GM20000 (cell line): ENCODE measurements at places on chromosomes 1 and 21.

- DNase-seq: no peak
Observed at GRCh38 chr1:42973286-42973685, 14.6 kb upstream of the SLC2A1 start.

DNA sequence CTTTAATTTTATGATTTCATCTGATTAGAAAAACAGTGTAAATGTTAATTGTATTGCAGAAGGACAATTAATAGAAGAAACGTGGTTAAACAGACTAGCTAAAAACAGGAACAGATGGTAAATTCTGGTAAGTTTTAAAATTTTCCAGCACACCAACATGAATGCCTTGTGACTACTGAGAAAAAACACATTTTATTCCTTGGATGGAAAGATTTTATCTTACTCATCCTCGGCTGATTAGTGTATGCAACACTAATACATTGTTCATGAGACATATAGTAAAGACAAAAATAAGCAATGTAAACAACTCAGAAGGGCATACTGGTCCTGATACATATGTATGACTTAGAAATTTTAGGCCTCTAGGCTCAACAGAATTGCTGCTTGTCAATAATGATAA lies 4.9 kb upstream of the AK5 start:
- DNase-seq: no peak

DNA sequence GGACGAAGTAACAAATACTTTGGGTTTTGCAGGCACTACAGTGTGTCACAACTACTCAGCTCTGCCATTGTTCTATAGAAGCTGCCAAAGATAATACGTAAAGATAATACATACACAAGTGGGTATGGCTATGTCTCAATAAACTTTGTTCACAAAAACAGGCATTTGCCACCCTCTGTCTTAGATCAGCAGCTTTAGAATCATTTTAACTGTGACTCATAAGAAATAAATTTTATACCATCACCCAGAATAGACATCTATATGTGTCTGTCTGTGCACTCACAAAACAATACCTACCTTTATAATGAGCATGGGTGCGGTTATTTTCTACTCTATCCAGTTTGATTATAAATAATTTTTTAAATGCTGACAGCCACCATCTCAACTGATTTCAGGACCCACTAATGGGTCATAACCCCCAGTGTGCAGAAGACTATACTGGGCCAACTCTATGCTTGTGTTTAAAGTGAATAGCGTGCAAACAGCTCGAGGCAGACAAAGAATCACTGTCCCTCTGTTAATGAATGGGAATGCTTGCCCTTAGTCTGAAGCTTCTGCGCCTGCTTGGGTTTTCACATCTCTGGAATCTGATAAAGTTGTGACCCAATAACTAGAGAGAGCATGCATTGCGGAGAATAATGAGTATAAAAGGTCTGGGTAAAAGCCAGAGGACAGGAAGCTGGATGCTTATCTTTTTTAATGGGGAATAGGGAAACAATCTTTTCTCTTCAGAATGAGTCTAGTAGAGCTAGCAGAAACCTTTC lies 216.2 kb downstream of the PLPP3 start:
- no peak for DNase-seq

DNA sequence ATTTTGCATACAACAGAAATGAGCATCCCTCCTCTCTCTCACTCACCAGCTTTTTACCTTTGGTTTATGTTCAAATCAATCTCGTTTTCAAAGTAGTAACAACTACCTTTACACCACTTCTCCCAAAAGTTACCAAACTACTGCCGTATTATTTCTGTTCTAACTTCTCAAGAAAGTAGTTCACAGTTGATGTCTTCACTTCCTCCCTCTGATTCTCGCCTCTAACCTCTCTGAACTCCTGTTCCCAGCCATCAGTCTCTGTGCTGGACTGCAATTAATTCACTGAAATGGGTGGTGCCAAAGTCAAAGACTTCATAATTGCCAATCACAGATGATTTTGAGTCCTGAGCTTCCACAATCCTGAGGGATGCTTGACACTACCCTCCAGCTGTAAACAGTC lies 54.0 kb downstream of the ZNF281 start:
- DNase-seq: peak; percentile 20

DNA sequence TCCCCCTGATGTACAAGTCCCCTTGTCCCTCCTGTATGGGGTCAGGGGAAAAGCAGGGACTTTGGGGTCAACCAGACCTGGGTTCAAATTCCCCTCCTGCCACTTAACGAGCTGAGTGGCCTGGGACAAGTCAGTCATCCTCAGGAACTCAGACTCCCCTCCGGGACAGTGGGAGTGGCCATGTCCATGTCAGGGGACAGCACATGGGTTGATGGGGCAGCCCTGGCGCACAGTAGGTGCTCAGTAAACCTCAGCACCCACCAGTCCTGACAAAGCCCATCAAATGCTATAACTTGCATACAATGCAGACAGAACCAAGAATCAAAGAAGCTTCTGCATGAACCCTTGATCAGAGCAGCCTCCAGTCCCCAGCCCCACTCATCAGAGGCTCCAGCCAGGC lies 30.0 kb downstream of the MATN1 start:
- DNase-seq: no peak

DNA sequence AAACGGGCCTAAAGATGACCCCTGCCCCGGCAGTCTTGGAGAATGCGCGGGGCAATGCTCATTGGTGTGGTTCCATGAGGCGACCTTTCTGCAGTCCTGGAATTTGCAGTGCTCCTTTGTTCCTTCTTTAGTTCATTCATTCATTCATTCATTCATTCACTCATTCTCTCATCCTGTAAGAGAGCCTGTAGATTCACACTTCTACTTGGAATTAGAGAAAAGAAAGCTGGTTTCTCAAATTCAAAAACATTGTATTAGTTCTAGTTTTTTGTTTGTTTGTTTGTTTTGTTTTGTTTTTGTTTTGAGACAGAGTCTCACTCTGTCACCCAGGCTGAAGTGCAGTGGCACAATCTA lies 31.6 kb downstream of the PAX7 start:
- no peak for DNase-seq

GRCh38 chr1:94385308-94385929 lies 32.8 kb upstream of the ABCD3 start:
- no peak for DNase-seq

- no peak for DNase-seq
Observed at GRCh38 chr21:35525443-35525842, 476.3 kb upstream of the RUNX1 start.

- DNase-seq: peak; percentile 29
Observed at GRCh38 chr1:169550294-169550693, 36.0 kb downstream of the F5 start.

GRCh38 chr1:167553136-167554027 lies at the start of gene CREG1:
CREG1 (minus strand) TSS chr1:167553762.
- DNase-seq: peak; percentile 97

GRCh38 chr1:119133987-119134386 lies 6.5 kb downstream of the WARS2 start:
- no peak for DNase-seq

DNA sequence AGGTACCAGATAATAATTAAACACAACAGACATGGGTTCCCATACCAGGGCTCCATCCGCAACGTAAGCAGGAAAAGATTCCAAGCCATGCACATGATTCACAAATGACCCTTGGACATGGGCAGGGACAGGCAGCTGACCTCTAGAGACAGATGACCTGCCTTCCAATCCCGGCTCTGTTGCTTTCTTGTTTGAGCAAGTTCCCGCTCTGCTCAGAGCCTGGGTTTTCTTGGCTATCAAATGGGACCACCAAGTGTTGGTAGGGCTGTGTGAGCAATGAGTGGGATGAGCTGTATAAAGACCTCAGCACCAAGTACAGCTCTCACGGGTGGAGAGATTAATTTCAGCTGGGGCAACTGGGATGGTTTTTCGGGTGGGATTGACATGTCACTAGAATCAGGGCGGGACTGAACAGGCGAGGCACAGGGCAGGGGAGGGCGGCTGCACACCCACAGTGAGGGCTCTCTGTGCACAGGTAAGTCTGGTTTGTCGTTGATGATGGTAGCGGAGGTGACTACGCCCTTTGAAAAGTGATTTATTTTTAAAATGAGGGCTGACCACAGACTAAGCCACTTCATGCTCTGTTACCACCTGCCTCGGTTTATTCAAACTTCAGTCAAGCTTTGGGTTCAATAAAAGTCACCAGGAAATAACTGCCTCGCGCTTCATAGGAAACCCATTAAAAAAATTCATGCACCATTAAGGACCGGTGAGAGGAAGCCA lies 57.5 kb upstream of the IFFO2 start:
- DNase-seq: no peak

GRCh38 chr1:175188936-175189335 lies 3.6 kb downstream of the KIAA0040 start:
- DNase-seq: peak; percentile 78

- no peak for DNase-seq
Observed at GRCh38 chr1:175449306-175449705, 256.7 kb upstream of the KIAA0040 start.

- DNase-seq: no peak
Observed at GRCh38 chr1:35062518-35063196, 16.5 kb upstream of the ZMYM1 start.

DNA sequence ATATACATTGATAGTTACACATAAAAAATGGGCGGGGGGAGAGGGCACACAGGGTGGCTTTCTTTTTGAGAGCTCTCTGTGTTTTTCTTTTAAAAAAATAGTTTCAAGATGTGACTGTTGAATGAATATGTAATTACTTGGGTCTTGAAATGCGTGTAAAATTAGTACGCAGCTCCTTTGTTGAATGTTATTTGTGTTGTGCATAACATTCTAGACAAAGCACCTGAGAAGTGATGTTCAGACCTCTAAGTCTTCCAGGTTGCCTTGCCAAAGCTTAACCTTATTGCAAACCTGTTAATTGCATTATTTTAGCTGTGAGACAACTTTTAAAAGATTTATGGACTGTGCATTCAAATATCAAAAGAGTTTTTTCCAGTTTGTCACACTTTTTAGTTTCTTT lies 5.4 kb downstream of the PBX1 start:
- DNase-seq: no peak

- no peak for DNase-seq
Observed at GRCh38 chr1:37394574-37395464, 79.6 kb upstream of the ZC3H12A start.

- no peak for DNase-seq
Observed at GRCh38 chr1:222995620-222996309, 147.3 kb downstream of the TLR5 start.

- no peak for DNase-seq
Observed at GRCh38 chr21:44327603-44327974, 11.6 kb downstream of the CFAP410 start.
